T-helper 2 cell treated with Interferon-gamma antibody and Interleukin-4, amounts not matched to agents 100 ng/mL and 5 ng/mL, for 36 hours (primary cell): ENCODE measurements at places on chromosomes 6 and 20. TPM values are rescaled to one million over a fixed set of nuclear protein-coding genes. Genes with fewer than 3 reads are reported as not detected.

SRMS gene
- total RNA-seq: not detected in 2 replicates

SRSF12 gene
- total RNA-seq: not detected in 2 replicates

IRF4 gene
- 177 and 182 TPM in 2 replicates for total RNA-seq

KCNQ2 gene
- 0.05 and 0.11 TPM in 2 replicates for total RNA-seq

SLA2 gene
- 68.9 and 72.1 TPM in 2 replicates for total RNA-seq

SPAG4 gene
- total RNA-seq: 3.7 and 5.4 TPM in 2 replicates

ZNF318 gene
- total RNA-seq: 12.1 and 12.2 TPM in 2 replicates

CASS4 gene
- total RNA-seq: 5.3 and 5.5 TPM in 2 replicates

COL21A1 gene
- not detected in 2 replicates for total RNA-seq

SLC17A2 gene
- total RNA-seq: not detected in 2 replicates

PAK5 gene
- total RNA-seq: not detected in 2 replicates

DDAH2 gene
- total RNA-seq: 12.2 and 15.5 TPM in 2 replicates

TMC2 gene
- total RNA-seq: not detected in 2 replicates

TUBB2B gene
- 0.30 and 0.32 TPM in 2 replicates for total RNA-seq

ANGPT4 gene
- not detected in 2 replicates for total RNA-seq

GSTA3 gene
- not detected in 2 replicates for total RNA-seq

CNPY3 gene
- 54.1 and 55.3 TPM in 2 replicates for total RNA-seq

C20orf204 gene
- 4.9 and 5.3 TPM in 2 replicates for total RNA-seq

KCNK5 gene
- 10.9 and 11.0 TPM in 2 replicates for total RNA-seq

DOK5 gene
- total RNA-seq: 0.14 and 0.27 TPM in 2 replicates

TRIM31 gene
- not detected in 2 replicates for total RNA-seq

SLC22A3 gene
- total RNA-seq: not detected in 2 replicates

CST11 gene
- total RNA-seq: not detected in 2 replicates

HAO1 gene
- not detected in 2 replicates for total RNA-seq

AIF1 gene
- 67.9 and 70.2 TPM in 2 replicates for total RNA-seq

FERMT1 gene
- 0.45 and 0.75 TPM in 2 replicates for total RNA-seq

ISM1 gene
- 3.0 and 3.8 TPM in 2 replicates for total RNA-seq

DAAM2 gene
- total RNA-seq: not detected in 2 replicates

LY6G5C gene
- 4.2 and 5.4 TPM in 2 replicates for total RNA-seq

C6orf141 gene
- total RNA-seq: 0.39 and 0.55 TPM in 2 replicates

XKR7 gene
- total RNA-seq: 0.05 TPM in 2 replicates

EEF1E1 gene
- total RNA-seq: 46.2 and 46.4 TPM in 2 replicates

CRYBG1 gene
- total RNA-seq: 29.1 and 29.8 TPM in 2 replicates

ACTR5 gene
- 8.7 and 10.0 TPM in 2 replicates for total RNA-seq

C20orf141 gene
- total RNA-seq: not detected in 2 replicates

ZC2HC1B gene
- not detected in 2 replicates for total RNA-seq

LPA gene
- total RNA-seq: not detected in 2 replicates

CGA gene
- total RNA-seq: not detected in 2 replicates
